Thoracic aorta (tissue), 2 donors: ENCODE measurements at places on chromosomes 3 and 15. TPM values are rescaled to one million over a fixed set of nuclear protein-coding genes. Genes with fewer than 3 reads are reported as not detected.

RAB7A gene
- 108 TPM for total RNA-seq

DNA sequence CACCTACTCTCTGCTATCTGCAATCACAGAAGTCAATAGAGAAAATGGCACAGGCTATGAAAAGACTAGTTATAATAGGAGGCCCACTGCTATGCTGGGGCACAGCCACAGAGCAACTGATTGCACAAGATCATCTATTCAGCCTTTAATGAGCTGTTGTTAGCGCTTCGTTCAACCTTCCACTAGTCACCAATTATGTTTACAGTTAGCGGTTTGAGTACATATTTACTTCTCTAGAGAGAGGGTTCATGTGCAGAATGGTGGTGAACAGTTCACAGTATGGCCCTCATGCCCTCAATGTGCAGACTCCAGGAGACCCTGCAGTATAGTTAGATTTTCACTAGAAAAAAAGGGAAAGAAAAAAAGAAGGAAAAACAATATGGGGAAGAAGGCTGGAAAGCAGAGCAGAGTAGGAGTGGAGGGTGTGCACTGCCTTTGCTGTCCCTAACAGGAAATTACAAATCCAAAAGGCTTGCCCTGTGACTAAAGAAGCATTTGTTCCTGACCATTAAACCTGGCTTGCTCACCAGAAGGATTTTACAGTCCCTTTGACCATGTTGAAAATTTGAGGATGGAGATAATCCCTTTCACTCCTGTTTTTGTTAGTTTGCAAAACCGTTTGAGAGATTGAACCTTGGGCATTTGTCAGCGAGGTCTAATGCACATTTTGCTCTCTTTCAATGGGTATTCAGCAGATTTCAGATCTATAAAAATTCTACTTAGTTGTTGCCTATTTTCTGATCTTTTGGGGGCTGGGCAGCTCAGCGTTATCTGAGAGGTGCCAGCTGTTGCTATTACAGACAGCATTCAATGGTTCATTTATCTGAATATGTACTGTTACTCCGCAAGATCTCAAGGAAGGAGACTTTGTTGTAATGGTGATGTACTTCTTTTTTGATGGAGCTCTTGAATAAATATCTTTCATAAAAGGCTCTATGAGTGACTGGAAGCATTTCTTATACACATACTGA, 296.1 kb downstream of the LSAMP start:
- H3K4me3 ChIP-seq, result no peak overlapping the region
- no peaks in the 10 kb centered on the region for H3K27me3 ChIP-seq
- H3K36me3 ChIP-seq, result no peaks in the 10 kb centered on the region
- H3K27ac ChIP-seq, result no peak overlapping the region
- H3K4me1 ChIP-seq, result no peaks in the 10 kb centered on the region
- DNase-seq, result no peak

DNA sequence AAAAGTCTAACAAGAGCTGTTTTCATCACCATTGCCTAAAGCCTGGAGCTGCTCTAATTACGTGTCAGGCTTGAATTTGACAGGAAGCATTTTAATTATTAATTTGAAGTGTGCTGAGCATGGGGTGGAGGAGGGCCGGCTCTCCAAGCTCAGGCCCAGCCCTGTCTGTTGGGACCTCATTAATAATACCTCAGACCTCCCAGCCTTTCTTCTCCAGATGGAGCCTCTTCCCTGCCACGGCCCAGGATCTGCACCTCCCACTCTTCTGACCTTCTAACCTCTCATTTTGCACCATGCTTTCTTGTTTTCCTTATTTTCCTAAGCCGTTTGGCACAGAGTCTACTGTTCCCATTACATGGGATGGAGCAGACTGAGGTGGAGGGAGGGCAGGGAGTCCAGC, 30.0 kb downstream of the INSYN1 start:
- no peaks in the 10 kb centered on the region for H3K36me3 ChIP-seq
- no peak overlapping the region for H3K27ac ChIP-seq
- DNase-seq, result no peak
- H3K27me3 ChIP-seq, result no peaks in the 10 kb centered on the region
- H3K4me1 ChIP-seq, result no peaks in the 10 kb centered on the region

DNA sequence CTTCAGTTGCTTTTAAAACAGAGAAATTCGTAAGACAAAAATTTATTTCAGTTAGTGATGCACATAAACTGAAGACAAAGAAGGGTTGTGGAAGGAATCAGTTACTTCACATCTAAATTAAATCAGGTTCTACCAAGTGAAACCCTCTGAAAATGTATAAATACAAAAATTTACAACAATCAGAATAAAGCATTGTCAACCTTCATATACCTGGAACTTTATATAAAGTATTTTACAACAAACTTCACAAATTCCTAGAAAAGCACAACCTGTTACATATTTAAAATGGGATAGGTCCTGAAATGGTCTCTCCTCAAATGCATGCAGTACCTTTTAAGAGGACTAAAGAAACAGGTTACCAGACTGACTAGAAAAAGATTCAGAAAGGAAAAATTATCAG, 26.9 kb downstream of the ATOSA start:
- H3K4me1 ChIP-seq, result peaks cover 30% of the 10 kb centered on the region
- peak overlapping the region; percentile 65 for H3K27ac ChIP-seq
- peak overlapping the region; percentile 55 for H3K4me3 ChIP-seq
- H3K36me3 ChIP-seq, result no peaks in the 10 kb centered on the region
- H3K27me3 ChIP-seq, result no peaks in the 10 kb centered on the region

DNA sequence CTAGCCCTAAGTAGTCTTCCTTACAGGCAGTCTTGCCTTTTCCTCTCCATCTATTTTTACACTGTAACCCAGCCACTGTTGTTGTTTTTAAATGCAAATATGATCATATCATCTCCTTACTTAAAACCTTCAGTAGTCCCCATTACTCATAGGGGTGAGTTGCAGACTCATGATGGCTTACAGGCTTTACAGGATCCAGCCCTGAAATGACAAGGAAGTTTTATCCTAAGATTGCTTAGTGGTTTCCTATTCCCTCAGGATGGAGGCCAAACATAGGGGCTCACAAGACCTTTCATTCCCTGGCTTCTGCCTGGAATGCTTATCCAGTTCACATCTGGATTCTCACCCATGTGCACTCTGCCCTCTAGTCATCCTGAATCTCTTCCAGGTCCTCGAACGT, 27.7 kb upstream of the PCOLCE2 start:
- H3K4me3 ChIP-seq, result no peak overlapping the region
- no peak overlapping the region for H3K27ac ChIP-seq
- H3K27me3 ChIP-seq, result no peaks in the 10 kb centered on the region
- no peak for DNase-seq
- peaks cover 23% of the 10 kb centered on the region for H3K4me1 ChIP-seq
- H3K36me3 ChIP-seq, result no peaks in the 10 kb centered on the region

DNA sequence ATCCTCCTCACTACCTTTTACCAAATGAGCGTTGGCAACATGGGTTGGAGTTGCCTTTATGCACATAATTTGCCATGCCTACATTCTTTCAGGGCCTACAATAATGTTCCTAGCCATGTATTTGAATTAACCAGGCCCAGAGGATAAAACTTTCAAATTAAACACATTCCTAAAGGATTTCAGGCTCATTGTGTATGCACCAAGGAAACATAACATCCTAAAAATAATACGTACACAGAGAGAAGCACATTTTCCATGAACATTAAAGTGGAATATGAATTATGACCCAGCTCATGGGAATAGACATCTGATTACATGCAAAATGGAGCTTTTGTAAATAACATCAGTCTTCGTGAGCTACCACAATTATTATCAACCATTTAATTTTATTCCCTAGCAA, 203.3 kb downstream of the RORA start:
- no peak overlapping the region for H3K4me3 ChIP-seq
- H3K36me3 ChIP-seq, result no peaks in the 10 kb centered on the region
- peaks cover 25% of the 10 kb centered on the region for H3K4me1 ChIP-seq

DNA sequence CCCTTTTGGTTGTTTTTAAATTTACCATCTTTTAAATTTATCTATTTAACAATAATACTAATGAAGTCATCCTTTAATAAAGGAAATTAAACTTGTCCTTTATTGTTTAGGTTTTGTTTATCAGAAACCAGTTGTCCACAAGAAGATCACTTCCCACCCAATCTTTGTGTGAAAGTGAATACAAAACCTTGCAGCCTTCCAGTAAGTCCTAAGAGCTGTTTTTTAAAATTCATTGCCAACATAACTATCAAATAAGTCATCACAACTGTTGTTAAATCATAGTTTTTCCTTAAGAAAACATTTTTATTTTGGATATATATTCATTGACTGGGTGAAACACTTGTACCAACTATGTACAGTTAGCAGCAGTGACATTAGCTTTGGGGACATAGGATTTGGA, 59.4 kb downstream of the CALML4 start:
- H3K4me3 ChIP-seq, result no peak overlapping the region
- peaks cover 5% of the 10 kb centered on the region for H3K36me3 ChIP-seq
- H3K27me3 ChIP-seq, result no peaks in the 10 kb centered on the region
- no peak overlapping the region for H3K27ac ChIP-seq
- DNase-seq, result no peak

HGD gene
- 0.14 TPM for total RNA-seq

GRCh38 chr3:150762662-150763121, 277 bp downstream of the SIAH2 start:
- H3K27ac ChIP-seq, result peak overlapping the region; percentile 92
- H3K4me3 ChIP-seq, result peak overlapping the region; percentile 84
- H3K4me1 ChIP-seq, result peaks cover 46% of the 10 kb centered on the region
- no peaks in the 10 kb centered on the region for H3K27me3 ChIP-seq

DNA sequence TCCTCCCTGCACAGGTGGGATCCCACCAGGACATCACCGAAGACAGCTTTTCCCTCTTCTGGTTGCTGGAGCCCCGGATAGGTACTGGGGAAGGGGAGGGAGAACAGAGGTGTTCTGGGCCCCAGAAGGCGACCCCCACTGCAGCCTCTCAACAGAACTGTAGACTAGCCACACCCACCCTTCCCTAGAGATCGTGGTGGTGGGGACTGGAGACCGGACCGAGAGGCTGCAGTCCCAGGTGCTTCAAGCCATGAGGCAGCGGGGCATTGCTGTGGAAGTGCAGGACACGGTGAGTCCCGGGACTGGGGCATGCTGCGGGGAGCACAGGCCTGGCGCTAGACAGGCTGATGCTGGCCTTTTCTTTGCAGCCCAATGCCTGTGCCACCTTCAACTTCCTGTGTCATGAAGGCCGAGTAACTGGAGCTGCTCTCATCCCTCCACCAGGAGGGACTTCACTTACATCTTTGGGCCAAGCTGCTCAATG, 809 bp downstream of the NDUFAF3 start:
- H3K27ac ChIP-seq, result peak overlapping the region; percentile 100
- no peaks in the 10 kb centered on the region for H3K27me3 ChIP-seq
- no peak for DNase-seq
- H3K36me3 ChIP-seq, result peaks cover 25% of the 10 kb centered on the region
- peak overlapping the region; percentile 92 for H3K4me3 ChIP-seq

GRCh38 chr3:61778095-61778494, 216.7 kb downstream of the PTPRG start:
- peaks cover 6% of the 10 kb centered on the region for H3K4me1 ChIP-seq
- H3K27me3 ChIP-seq, result no peaks in the 10 kb centered on the region
- no peak for DNase-seq
- no peaks in the 10 kb centered on the region for H3K36me3 ChIP-seq
- no peak overlapping the region for H3K4me3 ChIP-seq

SYNPR gene
- not detected for total RNA-seq

MOBP gene
- total RNA-seq, result not detected

- no peaks in the 10 kb centered on the region for H3K27me3 ChIP-seq
- H3K27ac ChIP-seq, result no peak overlapping the region
- H3K4me1 ChIP-seq, result no peaks in the 10 kb centered on the region
- DNase-seq, result no peak
These were observed 1417.0 kb upstream of the ALCAM start for GRCh38 chr3:103949693-103950092.

ITIH1 gene
- total RNA-seq, result not detected

DNA sequence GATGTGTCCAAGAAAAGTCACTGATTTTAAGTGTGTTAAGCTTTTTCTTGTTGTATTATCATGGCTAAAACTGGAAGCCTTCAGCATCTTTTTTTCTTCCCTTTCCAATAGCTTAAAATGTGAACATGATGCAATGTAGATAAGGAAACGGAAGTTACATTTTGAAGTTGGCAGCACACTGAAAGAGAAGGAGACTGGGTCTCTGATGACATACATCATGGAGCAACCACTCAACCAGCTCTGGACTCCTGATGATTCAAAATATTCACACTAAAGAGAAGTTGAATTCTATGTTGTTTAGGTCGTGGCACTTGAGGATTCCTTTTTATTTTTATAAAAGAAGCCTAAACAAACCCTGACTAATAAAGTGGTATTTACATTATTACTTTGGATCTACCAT, 488.3 kb upstream of the ALCAM start:
- H3K27me3 ChIP-seq, result no peaks in the 10 kb centered on the region
- no peaks in the 10 kb centered on the region for H3K4me1 ChIP-seq
- DNase-seq, result no peak
- H3K27ac ChIP-seq, result no peak overlapping the region
- H3K36me3 ChIP-seq, result no peaks in the 10 kb centered on the region

- H3K27me3 ChIP-seq, result no peaks in the 10 kb centered on the region
- H3K27ac ChIP-seq, result no peak overlapping the region
- no peaks in the 10 kb centered on the region for H3K4me1 ChIP-seq
- no peaks in the 10 kb centered on the region for H3K36me3 ChIP-seq
These were observed 93.6 kb upstream of the OSTN start for GRCh38 chr3:191105418-191105817.

DNA sequence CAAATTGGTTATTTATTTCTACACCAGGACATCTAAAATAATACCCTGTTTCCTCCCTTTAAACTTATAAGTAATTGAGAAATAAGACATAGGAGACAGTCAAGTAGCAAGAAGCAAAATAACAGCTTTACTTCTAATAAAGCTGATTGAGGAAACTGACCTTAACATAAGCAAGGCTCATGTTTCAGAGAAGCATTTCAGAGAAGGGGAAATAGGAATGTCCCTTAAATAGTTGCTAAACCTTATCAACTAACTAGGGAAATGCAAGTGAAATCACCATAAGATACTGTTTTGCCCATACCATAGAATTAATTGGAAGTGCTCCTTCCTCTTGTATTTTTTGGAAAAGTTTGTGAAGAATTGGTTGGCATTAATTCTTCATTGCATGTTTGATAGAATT, 84.9 kb downstream of the B3GALNT1 start:
- H3K36me3 ChIP-seq, result no peaks in the 10 kb centered on the region
- H3K4me3 ChIP-seq, result no peak overlapping the region
- H3K27me3 ChIP-seq, result no peaks in the 10 kb centered on the region
- DNase-seq, result no peak
- peaks cover 5% of the 10 kb centered on the region for H3K4me1 ChIP-seq

GRCh38 chr3:119891944-119892721, 110.2 kb downstream of the NR1I2 start:
- no peaks in the 10 kb centered on the region for H3K27me3 ChIP-seq
- H3K4me1 ChIP-seq, result no peaks in the 10 kb centered on the region
- peak overlapping the region; percentile 8 for H3K4me3 ChIP-seq
- DNase-seq, result no peak

- no peaks in the 10 kb centered on the region for H3K36me3 ChIP-seq
- H3K27me3 ChIP-seq, result no peaks in the 10 kb centered on the region
- DNase-seq, result no peak
- no peak overlapping the region for H3K4me3 ChIP-seq
- peaks cover 3% of the 10 kb centered on the region for H3K4me1 ChIP-seq
These were observed 263.9 kb upstream of the STT3B start for GRCh38 chr3:31268868-31269267.

GRCh38 chr3:176906046-176906905, 291.0 kb downstream of the TBL1XR1 start:
- H3K36me3 ChIP-seq, result no peaks in the 10 kb centered on the region
- peaks cover 13% of the 10 kb centered on the region for H3K4me1 ChIP-seq
- no peaks in the 10 kb centered on the region for H3K27me3 ChIP-seq
- peak overlapping the region; percentile 66 for H3K27ac ChIP-seq
- no peak for DNase-seq
- peak overlapping the region; percentile 5 for H3K4me3 ChIP-seq

- peak overlapping the region; percentile 76 for H3K4me3 ChIP-seq
- H3K36me3 ChIP-seq, result no peaks in the 10 kb centered on the region
- peak overlapping the region; percentile 4 for H3K27ac ChIP-seq
- DNase-seq, result no peak
These were observed 775 bp downstream of the ARNT2 start for GRCh38 chr15:80404761-80405553.

SNX4 gene
- total RNA-seq, result 26.4 TPM

UBE2E2 gene
- 44.0 TPM for total RNA-seq

TNFSF10 gene
- 13.8 TPM for total RNA-seq
